ENCODE measurements at places on chromosomes 12 and 14.
A peak's percentile ranks its signal among the peaks of the same experiment; 100 is the strongest.

- DNase-seq: no peak
Observed at GRCh38 chr12:94297096-94297699, 148.8 kb downstream of the PLXNC1 start.

- no peak for DNase-seq
Observed at GRCh38 chr14:38522724-38523123, 266.8 kb upstream of the CLEC14A start.

GRCh38 chr14:61466249-61466904 is 145.0 kb downstream of the PRKCH start:
- DNase-seq: no peak

DNA sequence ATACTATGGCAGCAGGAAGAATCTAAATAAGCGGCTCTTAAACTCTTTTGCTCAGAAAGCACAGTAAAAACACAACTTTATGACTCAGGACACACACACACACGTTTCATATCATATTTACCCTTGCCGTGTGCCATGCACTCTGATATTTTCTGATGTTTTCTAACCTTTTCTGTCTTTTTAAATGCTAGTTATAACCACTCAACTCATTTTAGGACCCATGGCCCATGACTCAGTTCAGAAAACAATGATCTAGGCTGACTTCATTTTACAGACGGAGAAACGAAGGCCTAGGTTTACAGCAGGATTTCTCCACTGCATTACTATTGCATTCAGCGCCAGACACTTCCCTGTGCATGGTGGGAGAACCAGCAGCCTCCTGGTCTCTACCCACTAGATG is 9.1 kb downstream of the VWF start:
- no peak for DNase-seq

- DNase-seq: no peak
Observed at GRCh38 chr14:105929327-105930081, 403.1 kb downstream of the TMEM121 start.

DNA sequence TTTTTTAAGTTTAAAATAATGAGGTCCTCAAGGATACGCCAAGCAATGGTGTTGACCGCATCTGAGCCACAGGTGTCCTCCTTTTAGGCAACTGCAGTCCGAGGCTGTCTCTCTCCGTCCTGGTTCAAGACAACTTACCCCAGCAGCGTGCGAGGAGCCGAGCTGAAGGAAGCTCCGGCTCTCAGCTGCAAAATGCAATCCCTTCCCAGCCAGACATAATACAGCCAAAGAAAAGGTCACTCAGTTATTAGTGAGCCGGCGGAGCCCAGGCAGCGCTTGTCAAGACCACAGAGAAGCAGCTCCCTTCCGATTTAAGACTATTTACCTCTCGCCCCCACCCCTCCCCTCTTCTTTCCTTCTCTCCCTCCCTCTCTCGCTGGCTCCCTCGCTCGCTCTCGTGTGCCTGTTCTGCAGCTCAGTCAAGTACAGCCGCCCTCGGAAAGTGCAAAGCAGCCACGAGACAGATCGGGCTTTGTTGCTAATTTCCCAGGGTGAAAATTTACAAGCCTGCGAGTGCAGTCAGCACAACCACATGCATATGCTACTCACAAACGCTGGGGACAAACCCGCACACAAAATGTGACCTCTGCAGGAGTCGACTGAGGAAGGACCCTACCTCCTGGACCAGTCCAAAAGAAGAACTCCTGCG is 363 bp upstream of the LMO3 start:
- DNase-seq: peak; percentile 5

All from GM12891 (cell line).